Subcutaneous adipose tissue (tissue), 4 donors: ENCODE measurements at places on chromosomes 4 and X. TPM values are rescaled to one million over a fixed set of nuclear protein-coding genes. Genes with fewer than 3 reads are reported as not detected.

The FOXR2 gene
- total RNA-seq, result not detected

The CSAG1 gene
- not detected for total RNA-seq

The ZDHHC15 gene
- 0.75 TPM for total RNA-seq

The XAGE1A gene
- not detected for total RNA-seq
